H7 (cell line): ENCODE measurements at places on chromosomes 1 and 21.
A peak's percentile ranks its signal among the peaks of the same experiment; 100 is the strongest.

- DNase-seq: peak; percentile 88
Observed at GRCh38 chr1:156625436-156626078, 6.3 kb downstream of the HAPLN2 start.

DNA sequence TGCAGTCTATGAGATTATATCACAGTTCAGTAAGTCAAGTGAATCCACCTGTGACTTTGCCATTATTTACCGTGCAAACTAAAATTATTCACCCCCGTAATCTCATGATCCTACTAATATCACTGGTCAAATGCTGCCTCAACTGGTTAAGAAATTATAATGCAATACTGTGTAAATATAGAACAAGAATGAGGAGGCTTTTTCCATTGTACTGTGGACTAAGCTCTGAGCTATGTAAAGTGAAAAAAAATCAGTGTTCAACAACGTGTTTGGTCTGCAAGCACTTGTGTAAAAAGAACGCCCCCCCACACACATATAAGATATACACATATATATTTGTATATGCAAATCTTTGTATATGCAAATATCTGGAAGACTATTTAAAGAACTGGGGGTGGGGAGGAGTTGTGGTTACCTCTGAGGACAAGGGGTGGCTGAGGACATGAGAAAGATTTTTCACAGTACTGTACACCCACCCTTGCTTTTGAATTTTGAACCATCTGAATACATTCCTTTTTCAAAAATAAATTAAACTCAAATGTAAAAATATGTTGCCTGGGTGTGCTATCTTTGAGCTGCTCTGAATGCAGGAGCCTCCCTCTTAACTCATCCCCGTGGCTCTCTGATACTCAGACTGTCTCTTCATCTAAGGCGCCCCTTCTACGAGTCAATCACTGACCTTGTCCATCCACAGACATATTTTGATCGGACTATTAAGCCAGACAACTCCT is 57.0 kb downstream of the PTP4A2 start:
- DNase-seq: no peak

DNA sequence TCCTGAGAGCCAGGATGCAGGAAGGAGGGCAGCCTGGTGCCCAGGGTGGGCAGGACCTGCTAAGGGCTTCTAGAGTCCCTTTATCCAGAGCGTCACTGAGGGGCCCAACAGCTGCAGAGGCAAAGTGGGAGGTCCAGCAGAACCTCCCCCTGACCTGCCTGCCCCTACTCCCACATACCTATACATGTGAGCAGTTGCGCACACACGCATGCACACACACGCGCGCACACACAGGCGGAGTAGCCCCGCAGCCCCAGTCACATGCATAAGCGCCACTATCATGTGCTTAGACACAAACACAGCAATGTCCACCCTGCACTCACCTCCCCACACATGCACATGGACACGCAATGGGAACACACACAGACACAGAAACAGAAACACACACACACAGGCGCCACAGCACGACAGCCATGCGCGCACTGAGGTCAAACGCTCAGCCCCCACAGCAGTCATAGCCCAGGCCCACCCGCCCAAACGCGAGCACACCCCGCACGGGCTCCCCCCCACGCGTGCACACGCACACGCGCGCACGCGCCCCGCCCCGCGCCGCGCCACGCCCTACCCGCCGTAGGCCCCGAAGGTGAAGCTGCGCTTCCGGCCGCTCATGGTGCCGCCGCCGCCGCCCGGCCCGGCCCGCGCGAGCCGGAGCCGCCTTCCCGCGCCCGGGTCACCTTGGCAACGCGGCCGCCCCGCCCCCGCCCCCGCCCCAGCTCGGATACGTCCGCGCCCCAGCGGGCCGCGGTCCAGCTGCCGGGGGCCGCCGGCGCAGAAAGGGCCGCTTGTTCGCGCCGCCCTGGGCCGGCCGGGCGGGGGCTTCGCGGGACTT is 17.7 kb downstream of the RAP1GAP start:
- peak; percentile 98 for DNase-seq

GRCh38 chr1:169111472-169111871 is 5.0 kb downstream of the ATP1B1 start:
- DNase-seq: no peak

DNA sequence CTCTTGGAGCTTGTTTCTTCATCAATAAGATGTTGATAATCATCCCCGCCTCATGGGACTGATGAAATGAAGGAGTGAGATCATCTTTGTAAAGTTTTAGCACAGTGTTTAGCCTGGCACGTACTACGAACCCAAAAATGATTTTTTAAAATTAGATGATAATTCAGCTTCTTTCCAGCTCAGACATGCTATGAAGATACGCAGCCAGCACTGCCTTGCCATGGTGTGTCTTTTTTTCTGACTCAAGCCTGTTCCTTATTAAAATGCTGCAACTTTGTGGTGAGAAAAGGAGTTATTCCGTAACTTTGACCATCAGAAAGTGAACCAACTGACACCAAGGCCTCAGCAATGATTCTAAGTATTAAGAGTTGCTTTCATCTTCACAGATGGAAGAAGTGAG is 269.0 kb downstream of the LTN1 start:
- DNase-seq: no peak

GRCh38 chr21:31873275-31873695 is 465 bp downstream of the HUNK start:
- DNase-seq: peak; percentile 84

DNA sequence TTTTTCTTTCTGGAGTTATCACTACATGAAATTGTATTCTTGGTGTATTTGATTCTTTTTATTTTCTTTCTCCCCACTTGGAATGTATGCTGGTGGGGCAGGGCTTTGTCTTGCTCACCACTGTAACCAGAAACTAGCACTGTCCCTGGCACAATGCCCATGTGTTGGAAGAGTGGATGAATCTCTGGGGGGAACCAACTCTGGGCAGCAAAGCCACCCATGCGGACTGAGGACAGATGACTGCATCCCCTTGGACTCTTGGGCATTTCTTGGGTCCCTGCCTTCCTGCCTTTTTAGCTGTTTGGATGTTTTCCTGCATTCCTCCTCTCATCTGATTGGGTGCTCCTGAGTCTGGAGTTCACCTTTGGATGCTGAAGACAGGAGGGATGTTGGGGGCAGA is 6.1 kb downstream of the CYP4B1 start:
- no peak for DNase-seq

GRCh38 chr1:212291505-212292134 is 6.4 kb downstream of the PPP2R5A start:
- peak; percentile 57 for DNase-seq

DNA sequence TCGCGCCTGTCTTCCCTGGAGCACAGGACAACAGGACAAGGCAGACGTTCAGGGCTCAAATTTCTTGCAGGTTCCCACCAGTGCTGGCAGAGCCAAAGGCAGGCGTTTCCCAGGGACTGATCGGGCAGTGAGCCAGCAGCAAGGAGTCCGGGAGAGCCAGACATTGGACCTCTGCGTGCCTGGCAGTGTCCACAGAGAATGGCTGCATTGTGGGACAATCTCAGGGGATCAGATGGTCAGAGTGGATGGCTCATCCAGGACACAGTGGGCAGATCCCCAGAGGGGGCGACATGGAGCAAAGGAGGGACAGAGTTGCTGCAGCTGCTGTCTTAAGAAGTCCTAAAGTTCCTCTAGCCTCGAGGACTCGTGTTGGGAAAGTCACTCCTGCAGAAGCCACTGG is 4.6 kb downstream of the TMEM63A start:
- peak; percentile 82 for DNase-seq

DNA sequence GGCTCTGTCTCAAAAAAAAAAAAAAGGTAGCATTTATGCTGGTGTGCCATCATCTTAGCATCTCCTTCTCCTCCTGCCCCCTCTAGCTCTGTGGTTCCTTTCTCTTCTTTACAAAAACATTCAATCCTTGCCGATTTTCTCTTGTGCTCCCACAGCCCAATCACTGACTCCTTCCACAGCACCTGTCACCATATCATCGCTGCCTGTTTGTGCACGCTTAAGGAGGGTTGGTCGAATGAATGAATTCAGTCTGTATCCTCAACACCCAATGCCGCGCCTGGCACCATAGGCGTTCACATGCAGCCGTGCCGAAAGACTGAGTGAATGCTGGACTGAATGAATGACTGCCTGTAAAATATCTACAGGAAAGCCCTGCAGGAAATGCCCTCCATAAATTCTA is 7.9 kb downstream of the RNU5D-1 start:
- DNase-seq: no peak

DNA sequence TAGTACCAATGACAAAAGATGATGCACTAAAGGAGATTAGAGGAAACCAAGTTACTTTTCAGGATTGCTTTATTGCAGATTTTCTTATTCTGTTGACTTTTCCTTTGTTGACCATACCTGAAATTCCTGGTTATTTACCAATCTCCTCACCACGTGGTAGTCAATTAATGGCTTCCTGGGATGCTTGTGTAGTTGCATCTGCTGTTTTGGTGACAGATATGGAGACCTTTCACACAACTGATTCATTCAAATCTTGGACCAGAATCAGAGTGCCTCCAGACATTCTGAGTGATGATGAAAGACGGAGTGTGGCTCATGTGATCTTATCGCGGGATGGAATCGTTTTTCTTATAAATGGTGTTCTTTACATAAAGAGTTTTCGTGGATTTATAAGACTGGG is 91.3 kb downstream of the CATSPERE start:
- no peak for DNase-seq

GRCh38 chr1:95049935-95050334 is 22.8 kb downstream of the ALG14 start:
- no peak for DNase-seq

DNA sequence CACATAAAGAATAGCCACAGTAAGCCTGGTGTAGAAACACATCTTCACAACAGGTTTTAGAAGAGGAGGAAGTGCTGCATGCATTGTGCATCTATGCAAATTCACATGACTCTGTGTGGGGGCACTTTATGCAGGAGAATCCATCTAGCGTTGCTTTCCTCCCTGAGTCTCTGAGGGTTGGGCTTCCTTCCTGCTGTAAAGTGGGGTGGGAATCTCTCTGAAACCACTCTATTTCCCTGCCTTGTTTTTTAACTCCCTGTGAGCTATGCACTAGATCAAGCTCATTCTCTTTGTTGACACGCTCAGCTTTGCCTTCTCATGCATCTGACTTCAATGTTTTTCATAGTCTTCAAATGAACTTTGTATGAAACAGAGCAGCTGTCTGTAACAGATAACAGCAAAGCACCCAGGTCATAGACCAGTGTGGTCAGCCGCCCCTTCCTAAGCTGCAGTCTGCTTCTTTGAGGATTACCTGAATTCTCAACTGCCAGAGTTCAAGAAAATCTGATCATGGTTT is 102.7 kb upstream of the DPH5 start:
- DNase-seq: no peak

GRCh38 chr1:80403471-80403893 is 1397.0 kb upstream of the ADGRL4 start:
- no peak for DNase-seq

- no peak for DNase-seq
Observed at GRCh38 chr1:161910604-161911003, 113.1 kb downstream of the OLFML2B start.

DNA sequence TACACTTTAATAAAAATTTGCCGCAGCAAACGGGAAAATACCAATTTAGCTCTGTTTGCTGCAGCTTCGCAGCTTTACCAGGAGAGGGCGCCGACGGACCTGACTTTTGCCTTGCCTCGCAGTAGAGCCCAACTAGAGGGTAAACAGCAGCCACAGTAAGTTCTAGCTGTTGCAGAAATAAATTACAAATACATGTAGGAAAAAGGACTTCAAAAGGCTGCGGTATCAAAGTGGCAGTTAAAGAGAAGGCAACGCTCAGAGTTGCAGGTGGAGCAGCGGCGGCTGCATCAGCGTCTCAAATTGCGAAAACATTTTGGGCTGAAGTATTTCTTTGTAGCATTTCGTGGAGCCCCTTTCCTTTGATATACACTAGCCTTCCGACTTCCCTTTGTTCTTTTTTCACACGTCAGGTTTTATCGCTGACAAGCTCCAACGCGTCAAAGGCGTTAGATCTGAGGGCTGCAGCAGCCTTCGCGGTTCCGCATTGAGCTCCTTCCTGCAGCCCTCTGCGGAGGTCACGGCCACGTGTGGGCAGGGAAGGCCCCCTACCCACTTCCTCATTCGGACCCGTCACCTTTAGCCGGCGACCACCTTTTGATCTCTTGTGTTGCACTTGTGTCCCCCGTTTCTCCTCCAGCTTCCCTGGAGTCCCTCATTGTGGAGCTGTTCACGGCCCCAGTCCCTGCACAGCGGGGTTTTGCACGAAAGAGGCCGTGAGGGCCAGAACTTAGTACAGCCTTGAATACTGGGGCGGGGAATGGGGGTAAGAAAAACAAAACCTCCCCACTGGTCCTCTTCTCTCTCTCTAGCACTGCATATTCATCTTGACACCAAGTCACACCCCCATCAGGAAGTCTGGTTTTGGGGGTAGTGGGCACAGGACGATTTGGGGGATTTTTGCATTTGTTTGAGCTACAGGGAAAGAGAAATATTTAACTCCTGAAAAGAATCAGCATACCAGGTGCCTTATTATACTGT is 72.8 kb downstream of the S1PR1 start:
- DNase-seq: peak; percentile 55

- no peak for DNase-seq
Observed at GRCh38 chr1:86913399-86913895, 479 bp downstream of the SELENOF start.

DNA sequence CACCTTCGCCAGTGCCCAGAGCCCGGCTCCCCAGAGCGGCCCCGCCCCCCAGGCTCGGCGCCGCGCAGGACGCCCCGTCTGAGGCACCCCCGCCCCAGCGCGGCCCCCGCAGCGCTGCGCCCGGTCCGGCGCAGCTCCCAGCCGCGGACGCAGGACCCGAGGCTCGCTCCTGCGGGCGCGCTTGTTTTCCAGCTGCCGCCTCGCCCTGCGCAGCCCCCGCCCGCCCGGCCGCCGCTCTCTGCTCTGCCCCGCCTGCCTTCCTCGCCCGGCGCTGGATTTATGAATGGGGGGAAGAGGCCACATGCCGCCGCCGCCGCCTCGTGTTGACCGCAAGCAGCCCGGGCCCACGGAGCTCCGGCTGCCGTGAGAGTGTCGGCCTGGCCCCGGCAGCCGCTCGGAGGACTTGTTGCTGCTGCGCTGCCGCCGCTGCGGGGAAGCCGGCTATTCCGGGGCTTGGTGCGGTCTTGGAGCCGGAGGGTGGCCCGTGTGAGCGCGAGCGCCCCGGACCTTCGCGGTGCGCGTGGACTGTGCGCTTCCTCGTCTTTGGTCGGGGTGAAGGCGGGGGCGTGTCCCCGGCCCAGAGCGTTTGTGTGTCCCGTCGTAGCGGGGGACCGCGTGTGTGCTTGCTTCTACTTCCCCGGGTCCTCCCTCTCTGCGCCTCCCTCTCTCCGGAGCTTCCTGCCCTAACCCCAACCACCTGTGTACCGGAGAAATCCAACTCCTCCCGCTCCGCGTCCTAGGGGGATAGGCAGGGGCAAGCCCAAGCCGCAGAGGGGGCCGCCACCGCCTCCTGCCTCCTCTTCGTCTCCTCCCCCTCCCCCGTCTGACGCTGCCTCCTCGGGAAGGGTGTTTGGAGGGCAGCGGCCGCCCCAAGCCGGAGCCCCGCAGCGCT is 736 bp downstream of the KCNC4 start:
- DNase-seq: peak; percentile 89

GRCh38 chr1:156644640-156645039 is 2.7 kb downstream of the BCAN start:
- no peak for DNase-seq

GRCh38 chr1:196308176-196308575 is 300.1 kb downstream of the KCNT2 start:
- DNase-seq: no peak

- peak; percentile 79 for DNase-seq
Observed at GRCh38 chr1:41474490-41475271, 9.8 kb downstream of the EDN2 start.
